ENCODE measurements at places on chromosomes 7 and 10.

- DNase-seq = no peak
Observed at GRCh38 chr7:34949361-34949760, 87.9 kb downstream of the DPY19L1 start.

DNA sequence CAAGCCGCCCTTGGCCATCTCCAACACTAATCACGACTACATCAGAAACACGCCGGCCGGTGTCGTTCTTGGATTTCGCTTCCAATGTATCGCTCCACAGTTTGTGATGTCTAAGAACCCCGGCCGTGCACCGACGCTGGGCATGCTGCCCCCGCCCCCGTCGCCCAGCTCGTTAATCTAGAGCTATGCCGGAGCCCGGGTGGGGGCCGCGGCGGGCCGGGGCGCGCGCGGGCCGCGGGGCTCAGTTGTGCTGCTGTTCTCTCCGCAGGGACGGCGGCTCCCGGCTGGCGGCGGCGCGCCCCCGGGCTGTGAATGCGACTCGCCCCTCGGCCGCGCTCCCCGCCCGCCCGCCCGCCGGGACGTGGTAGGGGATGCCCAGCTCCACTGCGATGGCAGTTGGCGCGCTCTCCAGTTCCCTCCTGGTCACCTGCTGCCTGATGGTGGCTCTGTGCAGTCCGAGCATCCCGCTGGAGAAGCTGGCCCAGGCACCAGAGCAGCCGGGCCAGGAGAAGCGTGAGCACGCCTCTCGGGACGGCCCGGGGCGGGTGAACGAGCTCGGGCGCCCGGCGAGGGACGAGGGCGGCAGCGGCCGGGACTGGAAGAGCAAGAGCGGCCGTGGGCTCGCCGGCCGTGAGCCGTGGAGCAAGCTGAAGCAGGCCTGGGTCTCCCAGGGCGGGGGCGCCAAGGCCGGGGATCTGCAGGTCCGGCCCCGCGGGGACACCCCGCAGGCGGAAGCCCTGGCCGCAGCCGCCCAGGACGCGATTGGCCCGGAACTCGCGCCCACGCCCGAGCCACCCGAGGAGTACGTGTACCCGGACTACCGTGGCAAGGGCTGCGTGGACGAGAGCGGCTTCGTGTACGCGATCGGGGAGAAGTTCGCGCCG, 1.9 kb downstream of the VWC2 start:
- no peak for DNase-seq

DNA sequence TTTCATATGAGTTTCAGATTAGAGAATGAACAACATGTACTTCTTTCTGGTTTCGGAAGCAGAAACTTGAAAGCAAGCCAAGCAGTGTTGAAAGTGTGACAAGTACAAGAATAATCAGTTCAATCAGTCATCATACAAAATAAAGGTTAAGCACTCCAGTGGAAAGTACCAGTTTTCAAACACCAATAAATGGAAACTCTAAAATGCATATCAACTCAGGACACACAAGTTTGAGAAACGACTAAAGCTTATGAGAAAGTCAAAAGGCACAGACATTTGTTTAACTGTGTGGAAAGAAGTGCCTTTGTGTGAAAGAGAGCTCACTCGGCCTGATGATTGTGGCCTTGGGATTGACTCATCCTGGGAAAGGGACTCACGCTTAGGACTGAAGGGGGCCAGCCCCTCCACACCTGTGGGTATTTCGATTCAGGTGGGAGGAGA, 60.6 kb upstream of the AKR1C1 start:
- peak; percentile 16 for DNase-seq

GRCh38 chr7:98984126-98984525, 105.8 kb downstream of the TRRAP start:
- DNase-seq = no peak

GRCh38 chr7:148838905-148839304, 45.2 kb downstream of the EZH2 start:
- DNase-seq = no peak

GRCh38 chr10:94016727-94017714, 23.3 kb downstream of the PLCE1 start:
- DNase-seq = no peak

GRCh38 chr7:134495546-134495945, 31.8 kb upstream of the AKR1B10 start:
- DNase-seq = no peak

DNA sequence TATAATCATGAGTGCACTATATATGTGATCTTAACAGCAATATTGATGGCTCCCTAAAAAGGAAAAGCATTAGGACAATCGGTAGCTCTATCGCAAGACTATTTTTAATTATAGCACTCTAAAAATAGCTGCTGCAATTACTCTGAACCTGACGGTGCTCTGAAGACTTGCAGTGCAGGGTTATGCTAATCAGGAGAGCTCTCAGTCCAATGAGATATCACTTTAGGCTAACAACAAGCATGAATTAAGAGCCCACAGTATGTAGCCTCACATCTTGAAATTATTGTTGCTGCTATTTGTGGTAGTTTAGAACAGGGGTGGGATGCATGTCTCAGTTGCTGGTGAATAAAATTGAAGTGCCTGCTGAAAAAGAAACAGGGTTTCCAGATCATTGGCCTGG, 515.8 kb upstream of the AKR1E2 start:
- no peak for DNase-seq

Measured in CD4-positive, alpha-beta memory T cell (primary cell).